ENCODE measurements at places on chromosomes 6 and 20.
A peak's percentile ranks its signal among the peaks of the same experiment; 100 is the strongest.

DNA sequence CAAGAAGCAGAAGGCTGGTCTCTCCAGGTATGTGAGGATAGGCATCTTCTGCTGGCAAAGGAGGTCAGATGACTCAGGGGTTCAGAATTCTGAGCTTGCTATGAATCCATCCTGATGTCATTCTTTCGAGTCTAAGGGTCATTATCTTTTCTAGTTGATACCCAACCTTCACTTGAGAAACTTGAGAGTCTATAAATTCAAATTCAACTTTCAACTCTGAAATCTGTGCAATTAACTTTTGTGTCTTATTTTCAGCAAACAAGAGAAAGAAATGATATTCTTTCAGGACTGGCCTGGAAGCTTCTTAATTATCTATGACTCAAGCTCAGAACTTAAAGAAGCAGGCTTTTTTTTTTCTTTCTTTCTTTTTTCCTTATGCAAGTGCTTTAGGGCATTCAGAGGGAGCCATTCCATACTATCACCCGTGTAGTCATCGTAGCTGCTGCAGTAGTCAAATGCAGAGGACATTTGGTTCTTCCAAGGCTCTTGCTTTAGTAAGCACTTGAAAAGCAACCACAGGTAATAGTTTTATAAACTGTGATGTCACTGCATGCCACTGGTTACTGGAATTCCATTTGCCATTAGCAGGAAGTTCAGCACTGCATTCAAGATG, 93.0 kb downstream of the ADTRP start:
- DNase-seq: no peak

DNA sequence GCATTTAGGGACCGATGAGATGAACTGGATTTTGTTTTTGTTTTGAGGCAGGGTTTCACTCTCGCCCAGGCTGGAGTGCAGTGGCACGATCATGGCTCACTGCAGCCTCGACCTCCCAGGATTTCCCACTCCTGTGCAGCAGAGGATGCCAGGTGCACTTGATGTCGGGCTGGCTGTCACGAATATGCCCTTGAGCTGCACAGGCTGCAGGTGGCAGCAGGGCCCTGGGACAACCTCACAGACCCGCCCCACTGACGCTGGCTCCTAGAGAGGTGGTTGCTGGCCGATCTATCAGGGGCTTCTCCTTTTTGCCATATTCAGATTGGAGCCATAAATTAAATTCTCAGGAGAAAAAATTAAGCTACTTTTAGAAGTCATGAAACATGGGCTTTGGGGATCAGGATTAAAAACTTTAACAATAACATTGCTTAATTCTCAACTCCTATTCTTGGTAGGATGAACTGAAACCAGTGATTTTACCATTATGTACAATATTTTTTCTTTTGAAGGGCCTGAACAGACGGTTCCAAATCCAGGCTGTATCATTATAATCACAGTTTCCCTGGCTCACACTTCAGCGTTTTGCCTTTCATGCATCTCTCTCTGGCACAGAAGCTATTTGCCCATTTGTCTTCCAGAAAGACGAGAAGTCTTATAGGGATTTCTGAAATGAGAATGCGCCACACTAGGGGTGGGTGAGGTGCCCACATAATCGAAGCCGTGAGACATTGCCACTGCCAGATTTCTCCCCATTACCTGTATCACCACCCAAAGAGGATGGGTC, 32.4 kb downstream of the NQO2 start:
- peak; percentile 38 for DNase-seq

GRCh38 chr6:110761371-110761770, 53.9 kb downstream of the CDK19 start:
- DNase-seq: no peak

DNA sequence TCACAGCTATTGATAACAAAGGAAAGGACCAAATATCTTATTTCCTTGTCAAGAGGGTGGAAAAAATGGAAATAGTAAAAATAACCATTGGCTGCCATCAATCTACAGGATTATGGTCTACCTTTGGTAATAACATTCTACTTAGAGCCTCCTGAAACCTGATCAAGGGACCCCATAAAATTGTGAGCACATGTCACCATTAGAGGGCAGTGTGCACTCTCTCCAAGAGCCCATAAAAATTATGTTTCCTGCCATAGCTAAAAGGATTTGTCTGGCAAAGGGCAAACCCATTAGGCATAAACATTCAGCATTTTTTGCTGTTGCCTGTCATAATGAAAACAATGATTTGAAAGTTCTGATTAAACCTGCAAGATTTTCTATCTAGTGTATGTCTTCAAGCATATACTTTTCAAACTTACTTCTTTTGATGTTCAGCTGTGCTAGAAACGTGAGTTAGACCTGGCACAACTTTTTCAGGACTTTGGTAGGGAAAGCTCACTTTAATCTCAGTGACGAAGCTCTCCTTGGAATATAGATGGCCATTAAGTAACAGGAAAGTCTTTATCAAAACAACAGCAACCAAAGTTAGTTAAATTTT, 120.7 kb upstream of the ZFP64 start:
- no peak for DNase-seq

DNA sequence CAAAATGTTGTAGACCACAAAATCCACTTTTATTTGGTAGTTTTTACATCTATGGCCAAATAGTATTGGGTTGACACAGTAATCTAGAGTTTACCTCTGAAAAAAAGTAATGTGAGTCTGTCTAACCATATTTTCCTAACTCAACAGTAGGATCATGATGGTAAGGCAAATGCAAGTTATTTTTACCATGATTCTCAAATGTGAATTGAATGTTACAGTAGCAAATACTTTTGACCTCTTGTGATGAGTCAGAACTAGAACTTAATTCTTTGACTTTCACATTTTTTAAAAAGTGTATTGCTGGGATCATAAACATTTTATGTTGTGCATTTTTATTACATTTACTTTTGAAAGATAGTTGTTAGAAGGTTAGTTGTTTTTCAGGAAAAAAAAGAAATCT, 22.0 kb downstream of the RNF146 start:
- no peak for DNase-seq

DNA sequence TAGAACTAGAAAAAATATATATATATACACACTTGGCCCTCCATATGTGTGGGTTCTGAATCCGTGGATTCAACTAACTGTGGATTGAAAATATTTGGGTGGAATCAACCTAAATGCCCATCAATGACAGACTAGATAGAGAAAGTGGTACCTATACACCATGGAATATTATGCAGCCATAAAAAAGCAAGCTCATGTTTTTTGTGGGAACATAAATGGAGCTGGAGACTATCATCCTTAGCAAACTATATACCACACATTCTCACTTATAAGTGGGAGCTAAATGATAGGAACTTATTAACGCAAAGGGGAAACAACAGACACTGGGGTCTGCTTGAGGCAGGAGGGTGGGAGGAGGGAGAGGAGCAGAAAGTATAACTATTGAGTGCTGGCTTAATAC, 28.0 kb downstream of the OR2A4 start:
- no peak for DNase-seq

- peak; percentile 77 for DNase-seq
Measured at GRCh38 chr6:168217880-168218537, 101.6 kb downstream of the DACT2 start.

GRCh38 chr6:7673063-7673536, 52.8 kb upstream of the BMP6 start:
- DNase-seq: no peak

- DNase-seq: no peak
Measured at GRCh38 chr20:19692685-19693119, 65.4 kb upstream of the RIN2 start.

- DNase-seq: no peak
Measured at GRCh38 chr6:110875548-110876169, 1.1 kb downstream of the AMD1 start.

All from NCI-H187 treated with DMSO at 0.1 percent for 48 hours (cell line).